Stimulated activated CD4-positive, alpha-beta T cell treated with anti-CD3 and anti-CD28 coated beads, TNF-alpha, amount 100 ng/mL, for 4 hours (primary cell): ENCODE measurements at places on chromosomes 5 and 9.
A peak's percentile ranks its signal among the peaks of the same experiment; 100 is the strongest.

DNA sequence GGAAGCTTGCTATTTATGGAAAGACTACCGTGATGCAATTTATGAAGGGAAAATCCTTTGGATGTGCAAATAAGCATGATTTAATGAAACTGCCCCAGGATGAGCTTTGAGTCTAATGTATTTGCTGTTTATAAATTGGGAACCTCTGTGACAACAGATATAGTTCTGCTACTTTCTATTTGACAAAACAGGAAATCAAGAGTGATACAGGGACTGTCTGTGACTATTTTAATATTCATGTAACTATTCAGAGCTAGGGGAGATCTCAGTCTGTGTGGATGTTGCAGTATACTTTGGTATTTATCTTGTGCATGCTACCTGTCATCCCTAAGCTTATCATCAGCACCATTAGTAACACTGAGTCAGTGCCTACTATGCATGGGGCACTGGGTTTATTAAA lies 132.1 kb downstream of the PDZD2 start:
- DNase-seq: no peak

DNA sequence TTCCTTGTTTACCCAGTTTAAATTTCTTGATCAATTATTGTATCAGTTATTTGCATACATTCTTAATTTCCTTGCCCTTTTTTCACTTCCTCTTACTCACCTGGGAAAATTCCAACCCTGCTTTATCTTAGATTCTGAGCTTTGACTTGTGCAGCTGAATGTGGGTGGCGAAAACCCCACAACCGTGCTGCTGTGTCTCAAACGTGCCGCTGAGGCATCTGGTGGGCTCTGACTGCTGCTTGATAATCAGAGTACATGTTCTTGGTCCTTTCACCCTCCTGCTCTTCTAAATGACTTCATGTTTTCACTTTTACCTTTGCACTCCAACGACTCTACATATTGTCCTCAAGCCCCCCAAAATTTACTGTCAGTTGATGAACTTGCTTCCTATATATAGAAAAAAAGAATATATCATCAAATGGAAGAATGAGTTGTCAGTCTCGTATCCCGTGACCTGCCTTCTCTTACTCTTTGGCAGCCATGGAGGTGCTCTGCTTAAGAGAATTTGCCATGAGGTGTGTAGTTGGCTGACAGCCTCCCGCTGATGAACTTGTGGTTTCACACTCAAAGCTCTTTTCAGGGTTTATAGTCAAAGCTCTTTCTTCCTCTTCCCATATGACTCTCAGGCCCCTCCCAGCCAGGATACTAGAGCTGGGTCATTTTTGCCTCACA lies 14.0 kb upstream of the JAK2 start:
- DNase-seq: peak; percentile 26

DNA sequence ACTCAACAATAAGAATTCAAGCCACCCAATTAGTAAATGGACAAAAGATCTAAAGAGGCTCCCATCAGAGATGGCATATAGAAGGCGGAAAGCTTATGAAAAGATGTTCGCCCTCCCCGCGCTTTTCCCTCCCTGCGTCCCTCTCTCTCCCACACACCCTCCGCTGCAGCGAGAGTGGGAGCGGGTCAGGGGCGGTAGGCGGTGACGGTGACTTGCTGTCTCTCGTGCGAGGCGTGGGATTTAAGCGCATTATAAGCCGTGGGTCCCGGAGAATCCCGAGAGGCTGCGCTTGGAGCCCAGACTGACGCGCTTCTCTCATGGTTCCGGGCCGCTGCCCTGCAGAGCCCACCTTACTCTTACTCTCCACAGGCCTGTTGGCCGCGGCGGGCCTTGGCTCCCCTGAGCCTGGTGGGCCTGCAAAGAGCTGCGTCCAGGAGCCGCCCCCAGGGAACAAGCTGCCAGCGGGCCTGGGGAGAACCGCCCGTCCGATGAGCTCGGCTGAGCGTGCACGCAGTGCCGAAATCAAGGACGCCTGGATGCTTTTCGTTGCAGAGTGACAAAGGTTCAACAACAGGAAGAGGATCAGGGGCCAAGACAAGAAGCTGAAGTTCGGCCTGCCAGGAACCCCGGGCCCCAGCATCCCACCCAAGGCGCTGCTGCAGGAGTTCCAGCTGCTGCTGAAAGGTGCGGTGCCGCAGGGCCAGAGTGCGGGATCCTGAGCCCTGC lies 42.6 kb upstream of the BICD2 start:
- DNase-seq: no peak

GRCh38 chr5:170268884-170269283 lies 28.7 kb downstream of the LCP2 start:
- no peak for DNase-seq

DNA sequence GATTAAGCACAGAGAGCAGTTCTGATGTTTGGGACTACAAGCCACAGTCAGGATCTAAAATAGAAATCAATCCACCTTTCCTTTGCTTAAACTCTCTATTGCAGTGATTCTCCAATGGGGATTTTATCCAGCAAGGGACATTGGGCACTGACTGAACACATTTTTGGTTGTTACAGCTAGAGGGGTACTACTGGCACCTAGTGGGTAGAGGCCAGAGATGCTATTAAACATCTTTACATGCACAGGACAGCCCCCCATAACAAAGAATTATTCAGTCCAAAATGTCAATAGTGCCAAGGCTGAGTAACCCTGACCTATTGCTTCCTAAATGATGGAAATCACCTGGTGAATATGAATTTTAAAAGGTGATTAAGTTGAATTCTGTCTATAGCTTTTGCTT lies 12.0 kb downstream of the ZNF622 start:
- no peak for DNase-seq

GRCh38 chr5:7047511-7048261 lies 334.5 kb downstream of the TENT4A start:
- DNase-seq: no peak

- no peak for DNase-seq
These were observed 22.5 kb downstream of the EDIL3 start for GRCh38 chr5:84362061-84362720.

GRCh38 chr5:96384353-96384752 lies 48.7 kb downstream of the PCSK1 start:
- DNase-seq: no peak

- no peak for DNase-seq
These were observed 48.2 kb upstream of the RPL26L1 start for GRCh38 chr5:172910828-172911627.

- DNase-seq: no peak
These were observed 242.3 kb upstream of the NREP start for GRCh38 chr5:111999286-111999685.

DNA sequence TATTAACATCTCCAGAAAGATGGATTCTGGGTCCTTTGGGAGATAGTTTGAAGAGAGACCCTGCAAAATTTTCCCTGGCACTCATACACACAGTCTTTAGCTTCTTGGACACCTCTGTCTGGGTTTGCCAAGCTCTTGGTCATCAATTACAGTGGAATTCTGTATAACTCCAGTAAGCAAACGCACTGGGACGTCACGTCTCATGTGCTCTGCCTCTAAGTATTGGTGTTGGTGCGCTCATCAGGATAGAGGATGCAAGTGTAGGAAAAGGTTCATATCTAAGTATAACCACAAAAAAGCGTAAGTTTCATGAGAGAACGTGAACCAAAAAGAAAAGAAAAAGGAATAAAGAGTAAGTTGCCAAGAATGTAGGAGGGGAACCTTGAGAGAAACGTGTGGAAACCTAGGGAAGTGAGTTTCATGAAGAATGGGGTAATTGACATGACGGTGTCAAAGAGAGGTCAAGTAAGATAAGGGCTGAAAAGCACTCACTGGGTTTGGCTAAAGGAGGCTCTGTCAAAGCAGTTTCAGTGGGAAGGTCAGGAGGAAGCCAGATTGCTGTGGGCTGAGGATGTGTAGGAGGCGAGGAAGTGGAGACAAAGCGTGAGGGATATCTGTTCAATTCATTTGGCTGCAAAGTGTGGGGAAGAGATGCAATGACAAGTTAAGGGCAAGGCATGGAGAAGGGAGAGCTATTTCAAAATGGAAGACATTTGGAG lies 92.7 kb downstream of the RAD23B start:
- no peak for DNase-seq

- DNase-seq: no peak
These were observed 13.5 kb upstream of the WDR38 start for GRCh38 chr9:124839612-124840299.

- no peak for DNase-seq
These were observed 64.4 kb upstream of the WWC1 start for GRCh38 chr5:168227001-168227400.

DNA sequence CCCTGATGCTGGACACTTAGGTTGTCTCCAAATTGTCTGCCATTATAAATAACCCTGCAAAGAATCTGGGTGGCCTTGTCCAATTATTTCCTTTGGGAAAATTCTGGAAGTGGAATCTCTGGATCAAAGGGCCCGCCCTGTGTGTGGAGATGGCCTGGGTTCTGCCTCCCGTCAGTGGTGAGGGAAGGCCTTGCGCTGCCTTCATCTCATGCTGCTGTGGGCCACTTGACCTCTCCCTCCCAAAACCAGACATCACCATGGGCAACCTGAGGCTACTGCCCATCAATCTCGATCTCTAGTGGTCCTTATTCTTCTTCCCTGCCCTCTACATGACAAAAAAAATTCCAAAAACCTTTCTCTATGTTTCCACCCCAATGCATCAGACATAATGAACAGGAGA lies 6.6 kb downstream of the CLTB start:
- DNase-seq: no peak

DNA sequence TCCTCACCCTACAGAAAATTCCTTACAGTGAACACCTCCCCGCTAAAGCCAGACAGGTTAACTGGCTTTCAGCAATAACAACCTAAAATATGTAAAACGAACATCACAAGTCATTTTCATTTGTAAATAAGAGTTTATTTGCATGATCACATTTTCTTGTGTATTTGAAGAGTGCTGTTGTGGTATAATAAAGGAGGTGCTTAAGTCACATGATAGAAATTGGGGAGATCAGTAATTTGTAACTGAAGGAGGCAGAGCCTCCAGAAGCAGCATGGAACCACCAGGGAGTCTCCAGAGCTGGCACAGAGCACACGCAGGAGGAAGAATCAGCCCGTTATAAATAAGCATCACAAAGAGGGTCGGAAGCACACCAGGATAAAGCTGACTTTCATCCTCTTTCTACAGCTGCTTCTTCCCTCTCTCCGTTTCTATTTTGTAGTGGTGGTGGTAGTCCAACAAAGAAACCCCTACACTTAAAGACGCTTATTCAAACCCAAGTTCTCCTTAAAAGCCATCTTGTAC lies 210.6 kb downstream of the MAPKAP1 start:
- no peak for DNase-seq

- no peak for DNase-seq
These were observed 42.4 kb downstream of the TRIO start for GRCh38 chr5:14185326-14186058.

DNA sequence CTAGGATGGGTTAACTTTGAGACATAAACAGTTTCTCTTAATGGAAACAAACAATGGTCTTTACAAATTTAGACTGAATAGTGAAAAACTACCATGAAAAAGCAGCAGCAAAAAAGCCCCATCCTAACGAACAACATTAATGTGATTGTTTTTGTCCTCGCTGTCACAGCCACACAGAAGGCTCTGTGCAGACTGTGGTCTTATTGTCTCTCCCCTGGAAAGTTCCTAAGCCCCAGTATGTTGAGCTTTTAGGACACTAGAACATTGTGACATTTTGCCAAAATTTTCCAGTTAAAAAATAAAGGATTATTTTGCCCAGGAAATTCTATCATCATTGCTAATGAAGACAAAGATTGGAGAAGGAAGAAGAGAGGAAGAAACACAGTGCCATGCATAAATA lies 12.6 kb upstream of the SOWAHA start:
- no peak for DNase-seq

GRCh38 chr9:86486891-86487837 lies 133.0 kb upstream of the TUT7 start:
- no peak for DNase-seq

GRCh38 chr9:96087669-96088299 lies 212.3 kb downstream of the ERCC6L2 start:
- DNase-seq: no peak

GRCh38 chr5:35202319-35203111 lies 27.8 kb downstream of the PRLR start:
- DNase-seq: no peak

DNA sequence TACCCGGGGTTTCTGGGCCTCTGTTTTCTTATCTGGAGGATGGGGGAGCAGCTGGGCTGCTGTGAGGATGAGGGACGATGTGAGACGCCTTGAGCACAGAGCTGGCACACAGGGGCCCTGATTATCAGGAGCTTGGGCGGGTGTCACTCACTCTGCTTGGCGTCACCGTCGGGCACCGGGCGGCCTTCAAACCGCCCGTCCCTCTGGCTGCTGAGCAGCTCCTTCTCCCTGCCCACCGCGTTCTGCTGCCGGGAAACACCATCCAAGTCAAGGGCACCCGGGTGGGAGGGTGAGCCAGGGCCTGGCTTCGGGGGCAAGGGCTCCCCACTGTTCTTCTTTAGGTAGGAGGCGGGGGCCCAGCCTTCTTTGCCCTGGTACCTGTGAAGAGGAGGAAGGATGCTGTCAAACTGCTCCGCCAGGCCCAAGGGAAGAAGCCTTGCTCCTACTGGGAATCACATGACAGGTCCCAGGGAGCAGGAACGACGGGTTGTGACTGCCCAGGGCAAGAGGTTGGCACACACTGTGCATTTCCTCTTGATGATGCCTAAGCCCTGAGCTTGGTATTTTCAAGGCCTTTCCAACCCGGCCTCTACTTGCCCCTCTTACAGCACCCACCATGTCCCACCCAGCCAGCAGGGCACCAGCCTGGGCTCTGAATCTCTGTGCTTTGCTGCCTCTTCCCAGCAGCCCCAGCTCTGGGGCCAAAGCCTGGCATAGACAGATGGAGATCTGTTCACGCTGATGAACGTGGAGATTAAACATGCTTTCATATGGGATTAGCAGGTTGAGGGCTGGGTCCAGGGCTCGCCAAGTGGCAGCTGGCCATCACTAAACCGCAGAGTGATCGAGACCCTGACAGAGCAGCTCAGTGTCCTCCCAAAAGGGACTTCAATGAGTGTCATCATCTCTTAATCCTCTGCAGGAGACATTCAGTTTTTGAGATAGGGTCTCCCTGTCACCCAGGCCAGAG lies 66.9 kb upstream of the UBTD2 start:
- no peak for DNase-seq

- no peak for DNase-seq
These were observed 248.1 kb upstream of the NREP start for GRCh38 chr5:112004867-112005622.

GRCh38 chr5:27472000-27472763 lies 433.8 kb upstream of the CDH9 start:
- no peak for DNase-seq

- no peak for DNase-seq
These were observed 93.1 kb upstream of the S1PR3 start for GRCh38 chr9:88898039-88898720.

DNA sequence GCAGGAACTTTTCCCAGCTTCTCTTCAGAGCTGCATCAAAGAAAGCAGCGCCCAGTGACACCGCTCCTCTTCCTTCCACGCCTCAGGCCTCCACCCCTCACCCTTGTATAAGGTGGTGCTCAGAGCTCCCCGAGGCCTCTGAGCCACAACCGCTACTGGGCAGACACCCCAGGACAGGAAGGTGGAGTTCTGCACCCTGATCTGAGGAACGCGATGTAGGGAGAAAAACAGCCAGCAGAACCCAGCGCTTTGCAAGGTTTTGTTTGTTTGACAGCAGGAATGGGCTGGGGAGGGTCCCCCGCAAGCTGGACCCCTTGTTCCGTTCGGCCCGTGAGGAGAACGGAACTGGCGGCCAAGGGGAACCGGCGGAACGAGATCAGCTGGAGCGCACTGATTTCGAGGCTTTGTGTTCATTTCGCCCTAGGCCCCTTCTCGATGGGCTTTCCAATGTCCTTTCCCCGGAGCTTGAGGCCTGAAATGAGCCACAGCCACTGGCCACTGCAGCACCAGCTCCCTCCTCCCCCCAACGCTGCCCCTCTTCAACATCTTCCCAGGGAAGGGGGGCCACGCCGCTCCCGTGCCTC lies 4.1 kb downstream of the EDF1 start:
- DNase-seq: no peak

- DNase-seq: no peak
These were observed 34.9 kb upstream of the TEK start for GRCh38 chr9:27073841-27074728.
